ENCODE measurements at places on chromosomes 1 and 21.

GRCh38 chr1:36224537-36225282 is 467 bp downstream of the THRAP3 start:
- no peak for DNase-seq

DNA sequence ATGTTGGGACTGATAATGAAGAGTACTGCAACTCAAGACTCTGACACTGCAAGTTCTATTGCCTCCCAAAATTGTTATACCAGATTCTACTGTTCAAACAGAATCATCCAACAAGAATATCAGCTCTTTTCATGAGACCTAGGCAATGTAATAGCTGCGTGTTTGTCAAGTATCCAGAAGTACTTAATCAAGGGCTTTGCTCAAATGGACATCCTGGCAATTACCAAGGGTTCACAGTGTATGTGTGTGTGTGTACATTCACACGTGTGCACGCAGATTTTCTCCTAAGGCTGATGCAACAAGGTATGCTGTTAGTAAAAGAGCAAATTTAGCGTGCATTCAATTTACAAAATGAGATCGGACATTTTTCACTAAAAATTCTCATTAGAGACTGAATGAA is 174.6 kb downstream of the GABPA start:
- no peak for DNase-seq

DNA sequence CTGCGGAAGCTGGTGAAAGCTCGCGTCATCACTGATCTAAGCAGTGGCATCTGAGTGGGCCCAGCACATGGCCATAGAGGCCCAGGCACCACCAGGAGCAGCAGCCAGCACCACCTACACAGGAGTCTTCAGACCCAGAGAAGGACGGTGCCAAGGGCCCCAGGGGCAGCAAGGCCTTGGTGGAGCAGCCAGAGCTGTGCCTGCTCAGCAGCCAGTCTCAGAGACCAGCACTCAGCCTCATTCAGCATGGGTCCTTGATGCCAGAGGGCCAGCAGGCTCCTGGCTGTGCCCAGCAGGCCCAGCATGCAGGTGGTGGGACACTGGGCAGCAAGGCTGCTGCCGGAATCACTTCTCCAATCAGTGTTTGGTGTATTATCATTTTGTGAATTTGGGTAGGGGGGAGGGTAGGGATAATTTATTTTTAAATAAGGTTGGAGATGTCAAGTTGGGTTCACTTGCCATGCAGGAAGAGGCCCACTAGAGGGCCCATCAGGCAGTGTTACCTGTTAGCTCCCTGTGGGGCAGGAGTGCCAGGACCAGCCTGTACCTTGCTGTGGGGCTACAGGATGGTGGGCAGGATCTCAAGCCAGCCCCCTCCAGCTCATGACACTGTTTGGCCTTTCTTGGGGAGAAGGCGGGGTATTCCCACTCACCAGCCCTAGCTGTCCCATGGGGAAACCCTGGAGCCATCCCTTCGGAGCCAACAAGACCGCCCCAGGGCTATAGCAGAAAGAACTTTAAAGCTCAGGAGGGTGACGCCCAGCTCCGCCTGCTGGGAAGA is 3.2 kb upstream of the ARTN start:
- no peak for DNase-seq

- DNase-seq, result no peak
These were observed 72.8 kb upstream of the PAX7 start for GRCh38 chr1:18557621-18558465.

DNA sequence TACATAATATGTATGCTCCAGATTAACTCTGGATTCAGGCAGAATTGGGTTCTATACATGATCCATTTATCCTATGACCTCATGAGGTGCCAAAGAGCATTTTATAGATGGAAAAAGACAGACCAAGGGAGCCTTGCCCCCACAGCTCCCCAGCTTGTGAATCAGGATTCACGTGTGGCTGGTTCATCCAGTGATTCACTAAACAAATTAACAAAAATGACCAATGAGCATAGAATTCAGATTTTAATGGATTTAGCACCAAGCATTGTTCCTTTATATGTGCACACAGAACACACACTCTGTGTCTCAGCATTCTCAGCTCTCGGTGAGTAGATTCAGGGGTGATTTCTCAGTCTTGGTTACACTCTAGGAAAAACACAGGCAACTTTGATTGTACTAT is 51.7 kb upstream of the BARHL2 start:
- no peak for DNase-seq
